GM04503 (cell line): ENCODE measurements at places on chromosomes 1 and 21.

DNA sequence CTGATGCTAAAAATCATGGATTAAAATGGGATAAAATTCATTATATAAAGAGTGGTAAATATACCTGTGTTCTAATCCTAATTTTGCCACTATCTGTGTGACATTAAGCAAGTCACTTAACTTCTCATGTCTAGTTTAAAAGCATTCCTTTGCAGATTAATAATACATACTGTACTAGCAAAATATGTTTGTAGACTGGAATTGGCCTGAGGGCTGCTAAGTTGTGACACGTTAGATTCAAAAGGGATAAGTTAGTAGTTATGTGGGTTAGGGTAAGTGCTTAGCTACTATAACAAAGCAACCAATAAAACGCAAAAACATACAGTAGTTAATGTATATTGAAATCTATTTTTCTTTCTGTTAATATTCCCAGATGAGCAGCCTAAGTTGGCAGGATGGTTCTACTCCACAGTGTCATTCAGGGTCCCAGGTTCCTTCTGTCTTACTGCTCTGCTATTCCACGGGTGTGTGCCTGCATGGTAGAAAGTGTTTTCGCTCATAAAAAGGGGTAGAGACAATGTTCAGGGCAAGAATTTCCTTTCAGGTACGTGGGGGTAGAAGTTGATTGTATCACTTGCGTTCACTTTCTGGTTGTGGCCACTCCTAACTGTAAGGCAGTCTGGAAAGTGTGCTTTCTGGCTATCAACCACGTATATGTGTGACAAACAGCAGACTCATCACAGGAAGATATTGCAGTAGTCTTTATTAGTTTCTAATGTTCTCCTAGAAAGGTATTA, 239.8 kb downstream of the NFIA start:
- DNase-seq: no peak

- peak; percentile 25 for DNase-seq
These were observed 600.5 kb downstream of the USP25 start for GRCh38 chr21:16330082-16330907.

- no peak for DNase-seq
These were observed 106.0 kb upstream of the FAM78B start for GRCh38 chr1:166272851-166273250.

GRCh38 chr1:171167785-171168184, 17.3 kb upstream of the FMO2 start:
- DNase-seq: no peak

DNA sequence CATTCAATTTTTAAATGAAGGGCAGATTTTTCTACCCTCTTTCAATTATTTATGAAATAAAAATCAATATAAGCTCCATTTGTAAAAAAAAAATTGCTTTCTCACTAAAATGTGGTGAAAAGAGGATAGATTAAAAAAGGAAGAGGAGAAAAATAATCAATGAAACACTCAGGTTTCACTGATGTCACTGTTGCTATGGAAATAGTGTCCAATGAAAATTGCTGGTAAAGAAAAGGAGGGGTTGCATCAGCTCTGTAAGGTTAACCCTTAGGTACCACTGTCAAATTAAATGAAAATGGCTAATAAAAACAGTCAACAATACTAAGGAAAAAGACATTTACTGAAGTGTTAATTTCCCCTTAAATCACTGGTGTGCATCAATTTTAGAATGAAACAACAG, 91.6 kb upstream of the TTC39A start:
- DNase-seq: no peak

DNA sequence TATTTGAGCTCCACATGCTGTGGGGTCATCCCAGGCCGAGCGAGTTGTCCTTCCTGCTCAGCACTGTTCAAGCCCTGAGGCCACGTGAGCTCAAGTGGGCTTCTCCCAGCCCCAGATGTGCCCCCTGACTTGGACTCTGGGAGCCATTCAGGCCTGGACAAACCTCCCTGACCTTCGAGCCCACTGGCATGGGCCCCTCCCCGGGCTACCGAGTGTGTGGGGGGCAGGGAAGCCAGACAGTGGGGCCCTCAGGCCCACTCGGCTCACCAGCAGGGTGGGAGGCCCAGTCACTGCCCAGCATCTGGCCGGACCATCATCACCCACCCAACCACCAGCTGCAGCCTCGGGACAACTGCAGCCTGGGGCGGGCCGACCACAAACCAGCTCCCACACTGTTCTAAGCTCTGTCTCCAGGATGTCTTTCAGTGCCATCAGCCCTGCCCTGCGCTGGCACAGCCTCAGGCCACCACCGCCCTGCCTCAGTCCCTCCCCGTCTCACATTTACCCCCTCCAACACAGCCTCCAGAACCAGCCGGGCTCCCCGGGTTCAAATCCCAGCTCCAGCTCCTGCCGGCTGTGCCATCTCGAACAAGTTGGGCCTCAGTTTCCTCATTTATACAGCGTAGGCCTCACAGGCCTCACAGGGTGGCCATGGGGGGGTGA, 20.9 kb upstream of the PLEKHG5 start:
- no peak for DNase-seq

GRCh38 chr1:226603022-226603857, 54.7 kb downstream of the STUM start:
- no peak for DNase-seq

DNA sequence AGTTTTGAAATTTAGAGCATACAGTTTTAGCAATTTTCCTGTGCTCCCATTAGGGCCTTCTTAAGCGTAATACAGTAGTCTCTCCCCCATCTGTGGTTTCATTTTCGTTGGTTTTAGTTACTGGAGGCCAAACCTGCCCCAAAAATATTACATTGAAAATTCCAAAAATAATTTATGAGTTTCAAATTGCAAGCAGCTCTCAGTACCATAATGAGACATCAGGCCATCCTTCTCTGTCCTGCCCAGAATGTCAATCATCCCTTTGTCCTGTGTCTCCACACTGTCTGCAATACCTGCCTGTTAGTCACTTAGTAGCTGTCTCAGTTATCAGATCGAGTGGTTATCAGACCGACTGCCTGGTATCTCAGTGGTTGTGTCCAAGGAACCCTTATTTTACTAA, 45.4 kb downstream of the ADSS2 start:
- DNase-seq: no peak
